T-helper 17 cell (primary cell): ENCODE measurements at places on chromosomes 2 and 18.
A peak's percentile ranks its signal among the peaks of the same experiment; 100 is the strongest.

- DNase-seq, result no peak
These were observed 160.1 kb downstream of the HAUS1 start for GRCh38 chr18:46264255-46264654.

DNA sequence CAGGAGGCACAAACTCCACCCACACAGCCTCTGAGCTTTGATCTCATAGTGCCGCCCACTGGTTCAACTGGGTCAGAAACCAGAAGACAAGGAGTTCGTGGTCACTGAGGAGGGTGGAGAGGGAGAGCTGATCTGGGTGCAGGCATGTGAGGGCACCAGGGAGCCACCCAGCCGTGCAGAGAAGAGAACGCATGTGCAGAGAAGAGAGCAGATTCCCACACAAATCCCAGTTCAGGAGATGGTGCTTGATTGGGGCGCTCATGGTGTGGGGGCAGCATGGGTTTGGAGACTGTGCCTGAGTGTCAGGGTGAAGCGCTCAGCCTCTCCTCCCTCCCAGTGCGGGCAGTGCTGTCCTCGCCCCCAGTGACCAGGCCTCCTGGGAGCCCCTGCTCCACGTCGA lies 375.2 kb upstream of the MYT1L start:
- no peak for DNase-seq

- DNase-seq, result no peak
These were observed 32.2 kb downstream of the BUB1 start for GRCh38 chr2:110645616-110646015.

DNA sequence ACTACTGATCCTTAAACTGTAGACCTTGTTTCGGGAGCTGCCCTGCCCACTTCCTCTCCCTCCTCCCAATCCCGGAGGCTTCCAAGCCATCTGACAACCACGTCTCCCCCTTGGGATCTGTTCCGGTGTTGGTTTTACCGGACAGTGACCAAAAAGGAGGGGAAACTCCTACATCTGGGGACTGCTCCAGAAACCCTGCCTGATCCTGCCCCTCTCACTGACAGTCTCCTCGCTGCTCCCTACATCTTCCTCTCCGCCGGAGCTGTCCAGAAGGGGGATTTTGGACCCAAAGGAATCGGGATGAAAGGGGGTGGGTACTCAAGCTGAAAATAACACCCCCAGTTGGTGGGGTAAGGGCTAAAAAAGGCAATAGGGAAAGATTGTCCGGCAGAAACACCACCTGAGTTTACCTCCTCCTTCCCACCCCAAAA lies 1.5 kb downstream of the INO80D start:
- no peak for DNase-seq

DNA sequence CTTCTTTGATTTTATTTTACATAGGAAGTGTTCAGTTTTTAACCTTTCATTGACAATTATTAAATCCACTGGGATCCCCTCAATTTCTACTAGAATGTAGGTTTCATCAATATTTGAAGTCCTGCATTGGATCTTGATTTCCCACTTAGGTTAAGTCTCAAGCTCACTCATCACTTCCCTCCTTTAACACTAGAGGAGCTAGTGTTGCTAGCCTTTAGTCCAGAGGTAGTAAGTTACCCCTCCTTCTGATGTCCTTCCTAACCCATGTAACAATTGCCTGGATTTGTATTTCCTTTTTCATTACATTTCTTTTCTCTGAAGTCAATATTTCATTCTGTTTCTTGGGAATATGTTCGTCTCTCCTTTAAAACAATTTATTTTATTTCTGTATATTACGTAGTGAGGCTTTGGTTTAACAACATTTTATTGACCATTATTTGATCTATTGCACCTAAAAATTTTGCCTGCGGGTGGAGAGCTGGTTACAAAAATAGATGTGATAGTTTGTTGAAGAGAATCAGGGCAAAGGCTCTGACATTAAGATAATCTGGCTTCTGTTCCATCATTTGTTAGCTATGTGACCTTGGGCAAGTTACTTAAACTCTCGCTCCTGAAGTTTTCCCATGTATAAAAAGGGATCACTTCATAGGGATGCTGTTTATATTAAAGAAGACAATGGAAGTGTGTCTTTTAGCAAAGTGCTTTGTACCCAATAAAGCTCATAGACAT lies 833.0 kb downstream of the SLC4A3 start:
- no peak for DNase-seq

DNA sequence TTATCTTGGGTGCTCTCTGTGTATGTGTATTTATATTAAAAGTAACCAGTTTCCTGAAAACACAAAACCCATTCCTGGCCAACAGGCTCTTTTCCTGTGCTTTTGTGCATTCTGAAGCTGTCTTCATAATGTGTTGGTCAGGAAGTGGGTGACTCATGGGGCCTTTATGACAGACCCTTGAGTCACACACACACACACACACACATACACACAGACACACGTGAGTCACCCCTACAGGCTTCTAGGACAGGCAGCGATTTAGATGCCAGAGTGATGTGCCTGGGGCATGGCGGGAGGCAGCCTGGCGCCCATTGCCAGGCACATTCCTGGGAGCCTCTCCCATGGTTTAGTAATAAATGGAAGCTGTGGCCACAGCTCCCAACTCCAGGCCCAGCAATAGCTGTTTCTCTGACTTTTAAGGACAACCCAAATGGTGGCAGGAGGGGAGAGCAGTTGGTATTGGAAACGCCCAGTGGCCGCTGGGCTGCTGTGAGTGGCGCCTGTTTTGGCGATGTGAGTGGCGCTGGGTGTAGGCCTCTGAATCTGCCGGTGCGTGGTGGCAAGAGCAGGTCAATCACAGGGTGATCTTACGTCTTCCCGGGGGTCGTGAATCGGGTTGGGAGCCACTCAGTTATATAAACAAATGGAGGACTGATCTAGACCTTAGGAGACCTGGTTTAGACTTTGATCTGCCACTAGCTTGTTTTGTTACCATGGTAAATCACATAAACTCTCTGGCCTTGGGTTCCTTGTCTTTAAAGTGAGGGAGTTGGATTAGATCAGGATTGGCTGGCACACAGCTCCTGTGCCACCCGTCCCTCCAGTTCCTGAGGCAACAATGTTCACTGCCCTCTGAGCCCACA lies 150.7 kb upstream of the DLX2 start:
- DNase-seq, result no peak

DNA sequence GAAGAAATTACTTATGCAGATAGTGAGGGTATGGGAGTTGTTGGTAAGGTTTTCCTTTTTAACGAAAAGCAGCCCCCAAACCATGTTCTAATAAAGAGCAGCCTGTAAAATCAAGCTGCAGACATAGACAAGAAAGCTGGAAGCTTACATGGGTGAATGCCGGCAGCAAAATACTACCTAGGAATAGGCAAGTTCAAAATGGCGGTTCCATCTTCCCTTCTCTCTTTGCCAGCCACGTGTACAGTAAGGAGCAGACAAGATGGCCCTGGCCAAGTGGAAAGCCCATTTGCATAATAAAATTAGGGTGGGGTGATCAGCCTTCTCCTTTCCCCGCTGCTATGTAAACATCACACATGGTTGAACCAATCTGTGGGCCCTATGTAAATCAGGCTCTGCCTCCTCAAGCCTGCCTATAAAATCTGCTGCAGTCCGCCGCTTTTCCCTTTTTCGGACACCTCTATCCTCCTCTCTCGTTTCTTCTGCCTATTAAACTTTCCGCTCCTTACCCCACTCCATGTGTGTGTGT lies 155.0 kb downstream of the ZBTB7C start:
- no peak for DNase-seq

DNA sequence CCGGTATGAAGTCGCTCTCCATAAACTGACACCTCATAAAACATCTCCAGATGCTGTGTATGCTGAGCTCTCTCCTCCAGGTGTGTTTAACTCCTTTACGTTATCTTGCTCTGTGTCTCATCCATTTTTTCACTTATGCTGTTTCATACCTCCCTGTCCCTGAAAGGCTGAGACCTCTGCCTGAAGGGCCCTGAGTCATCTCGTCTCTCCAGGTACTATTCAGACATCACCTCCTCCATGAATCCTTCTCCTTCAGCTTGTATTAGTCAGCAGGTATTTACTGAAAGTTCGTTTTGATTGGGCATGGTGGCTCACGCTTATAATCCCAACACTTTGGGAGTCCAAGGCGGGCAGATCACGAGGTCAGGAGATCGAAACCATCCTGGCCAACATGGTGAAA lies 244.5 kb upstream of the EPHA4 start:
- DNase-seq, result no peak

DNA sequence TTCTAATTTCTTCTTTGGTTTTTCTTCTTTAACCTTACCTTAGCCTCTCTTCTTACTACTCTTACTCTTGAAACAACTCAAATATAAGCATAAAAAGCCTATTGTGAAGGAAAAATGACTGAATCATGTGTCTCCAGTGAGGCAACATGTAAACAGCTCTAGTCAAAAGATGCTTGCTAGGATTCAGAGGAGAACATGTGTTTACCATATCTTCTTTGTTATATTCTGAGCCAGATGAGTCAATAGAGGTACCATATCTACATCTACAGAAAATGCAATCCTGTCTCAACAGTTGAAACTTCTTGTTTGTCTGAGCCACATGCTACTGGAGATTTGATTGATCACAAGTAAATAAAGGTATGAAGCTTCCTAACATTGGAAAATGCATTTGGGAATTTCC lies 15.9 kb upstream of the FIGN start:
- DNase-seq, result no peak

GRCh38 chr2:70144443-70145143 lies 46.2 kb downstream of the C2orf42 start:
- no peak for DNase-seq

DNA sequence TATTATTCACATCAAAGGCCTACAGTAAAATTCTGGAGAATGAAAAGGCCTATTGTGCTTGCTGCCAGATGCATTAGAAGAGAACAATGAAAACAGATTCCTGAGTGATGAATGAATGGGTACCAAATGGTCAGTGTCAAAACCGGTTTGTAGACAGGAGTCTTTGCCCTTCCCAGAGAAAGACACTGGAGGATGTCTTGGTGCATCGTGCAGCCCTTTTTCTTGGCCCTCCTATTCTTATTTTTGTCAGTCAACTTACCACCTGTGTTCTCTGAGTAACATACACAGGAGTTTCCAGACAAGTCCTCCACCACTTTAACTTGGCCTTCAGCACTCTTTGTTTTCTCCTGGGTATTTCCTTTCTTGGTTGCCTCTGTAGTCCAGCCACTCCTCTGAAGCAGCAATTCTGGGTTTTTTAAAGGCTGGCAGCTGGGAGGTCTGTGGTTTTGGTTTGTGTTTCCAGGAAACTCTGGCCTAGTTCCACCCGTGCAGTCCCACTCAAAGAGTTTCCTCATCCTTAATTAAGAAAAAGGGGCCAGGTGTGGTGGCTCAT lies 29.4 kb downstream of the PSTPIP2 start:
- no peak for DNase-seq

DNA sequence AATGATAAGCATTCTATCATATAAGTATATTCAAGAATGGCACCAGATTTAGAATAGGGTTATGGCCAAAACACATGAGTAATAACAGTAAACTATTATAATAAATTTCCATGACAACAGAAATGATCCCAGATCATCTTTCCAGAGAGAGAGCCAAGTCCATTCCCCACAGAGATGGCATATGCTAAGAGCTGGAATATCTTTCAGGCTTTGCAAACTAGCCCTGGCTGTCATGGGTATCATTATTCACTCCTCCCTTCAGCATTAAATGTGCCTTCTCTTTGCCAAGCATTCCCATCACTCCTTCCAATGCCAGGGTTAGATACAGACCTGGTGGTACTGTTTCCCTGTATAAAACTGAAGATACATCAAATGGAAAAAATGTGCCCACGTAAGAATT lies 10.9 kb downstream of the FEZ2 start:
- no peak for DNase-seq

DNA sequence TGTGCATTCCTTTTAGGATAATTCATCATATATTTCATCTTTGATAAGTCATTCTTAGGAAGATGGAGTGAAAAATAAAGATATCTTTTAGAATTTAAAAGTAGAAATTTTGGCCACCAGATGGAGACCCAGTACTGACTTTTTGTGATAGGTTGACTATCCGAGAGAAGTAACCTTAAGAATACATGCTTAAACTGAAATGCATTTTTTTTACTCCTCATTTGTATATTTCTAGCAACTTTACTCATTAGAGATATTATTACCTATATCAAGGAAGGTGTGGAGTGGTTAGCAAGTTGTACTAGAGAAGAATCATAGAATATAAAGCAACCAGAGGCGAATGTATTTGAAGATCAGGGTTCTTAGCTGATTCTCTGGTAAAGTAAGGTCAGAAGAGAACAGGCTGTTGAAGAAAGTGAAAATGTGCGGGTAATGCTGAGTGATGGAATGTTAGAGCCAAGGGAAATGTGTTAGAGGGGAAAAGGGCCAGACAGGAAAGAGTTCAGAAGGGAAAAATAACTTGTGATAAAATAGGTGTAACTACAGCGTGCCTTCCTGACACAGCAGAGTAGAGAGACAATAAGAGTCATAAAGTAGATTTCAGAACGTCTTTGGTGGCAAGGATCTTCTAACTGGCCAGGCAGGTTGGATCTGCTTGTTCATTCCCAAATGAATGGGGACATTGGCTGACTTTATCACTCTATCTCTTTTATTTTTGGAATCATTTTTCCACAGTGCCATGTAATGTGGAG lies 52.3 kb downstream of the TDRD15 start:
- DNase-seq, result no peak

DNA sequence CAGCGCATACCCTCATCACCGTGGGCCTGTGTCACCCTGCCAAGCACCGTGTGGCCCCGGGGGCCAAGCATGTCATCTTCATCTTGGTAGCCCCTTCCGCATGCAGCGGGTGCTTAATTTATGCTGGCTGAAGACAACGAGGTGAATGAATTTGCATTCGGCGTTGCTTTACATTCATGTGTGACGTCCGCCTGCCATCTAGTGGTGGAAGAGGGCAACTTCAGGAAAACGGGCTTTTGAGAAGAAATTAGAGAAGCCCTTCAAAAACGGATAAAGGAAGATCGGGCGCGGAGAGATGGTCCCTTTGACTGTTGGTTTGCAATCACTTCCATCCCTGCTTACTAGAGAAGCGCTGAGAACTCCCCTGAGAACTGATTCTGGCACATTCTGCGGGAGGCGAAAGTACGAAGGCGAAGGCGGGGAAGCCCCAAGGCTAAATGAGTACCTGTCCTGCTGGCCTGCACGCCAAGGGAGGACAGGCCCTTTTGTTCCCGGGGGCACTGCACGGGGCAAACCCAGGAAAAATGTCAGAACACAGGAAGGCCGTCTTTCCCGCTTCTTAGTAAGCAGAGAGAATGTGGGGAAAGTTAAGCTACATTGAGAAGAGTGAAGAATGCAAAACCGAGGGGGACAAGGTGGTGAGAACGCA lies 145.9 kb downstream of the ZNF516 start:
- peak; percentile 23 for DNase-seq

GRCh38 chr2:132522901-132523300 lies 106.3 kb downstream of the GPR39 start:
- no peak for DNase-seq
